ENCODE measurements at places on chromosomes 16 and 17. TPM values are rescaled to one million over a fixed set of nuclear protein-coding genes. Genes with fewer than 3 reads are reported as not detected.

Gene CLDN6
- total RNA-seq, result 0.21 TPM

Gene GJC1
- total RNA-seq, result 39.0 TPM

Gene CEP295NL
- total RNA-seq, result 1.5 TPM

Gene C16orf54
- not detected for total RNA-seq

Gene CES5A
- not detected for total RNA-seq

Gene WNK4
- 0.37 TPM for total RNA-seq

Gene GAST
- not detected for total RNA-seq

Gene SMIM22
- total RNA-seq, result not detected

Gene CD300LB
- not detected for total RNA-seq

Gene ACSM3
- total RNA-seq, result 0.35 TPM

Gene DNAAF8
- total RNA-seq, result 0.72 TPM

Gene MT1A
- not detected for total RNA-seq

Gene GFAP
- total RNA-seq, result not detected

Gene C17orf67
- total RNA-seq, result 2.7 TPM

Gene ANKFN1
- total RNA-seq, result not detected

Gene TSPOAP1
- 0.21 TPM for total RNA-seq

Gene SLC12A3
- not detected for total RNA-seq

Gene HIGD1B
- total RNA-seq, result not detected

Gene CES2
- total RNA-seq, result 37.6 TPM

Gene ZPBP2
- total RNA-seq, result not detected

Gene ZNF232
- 31.6 TPM for total RNA-seq

Gene CDH11
- total RNA-seq, result 297 TPM

Gene TAF1C
- 58.4 TPM for total RNA-seq

Gene ABCA9
- total RNA-seq, result 2.1 TPM

Gene SLC6A2
- total RNA-seq, result not detected

Gene ODAD4
- total RNA-seq, result 1.8 TPM

Gene HDAC5
- total RNA-seq, result 16.9 TPM

Gene TAC4
- total RNA-seq, result not detected

Gene NT5M
- total RNA-seq, result 4.8 TPM

Gene PTRH2
- 50.3 TPM for total RNA-seq

Gene HBA1
- total RNA-seq, result 5.9 TPM

Gene ZDHHC1
- total RNA-seq, result 5.3 TPM

Gene ADAP2
- total RNA-seq, result not detected

Gene OTOP3
- not detected for total RNA-seq

Gene OTOA
- not detected for total RNA-seq
